ENCODE measurements at places on chromosomes 5 and 9. TPM values are rescaled to one million over a fixed set of nuclear protein-coding genes. Genes with fewer than 3 reads are reported as not detected.
A peak's percentile ranks its signal among the peaks of the same experiment; 100 is the strongest.

The SUSD3 gene
- 0.61 TPM for total RNA-seq

GRCh38 chr9:228929-229695, 14.4 kb downstream of the DOCK8 start:
- DNase-seq = no peak

DNA sequence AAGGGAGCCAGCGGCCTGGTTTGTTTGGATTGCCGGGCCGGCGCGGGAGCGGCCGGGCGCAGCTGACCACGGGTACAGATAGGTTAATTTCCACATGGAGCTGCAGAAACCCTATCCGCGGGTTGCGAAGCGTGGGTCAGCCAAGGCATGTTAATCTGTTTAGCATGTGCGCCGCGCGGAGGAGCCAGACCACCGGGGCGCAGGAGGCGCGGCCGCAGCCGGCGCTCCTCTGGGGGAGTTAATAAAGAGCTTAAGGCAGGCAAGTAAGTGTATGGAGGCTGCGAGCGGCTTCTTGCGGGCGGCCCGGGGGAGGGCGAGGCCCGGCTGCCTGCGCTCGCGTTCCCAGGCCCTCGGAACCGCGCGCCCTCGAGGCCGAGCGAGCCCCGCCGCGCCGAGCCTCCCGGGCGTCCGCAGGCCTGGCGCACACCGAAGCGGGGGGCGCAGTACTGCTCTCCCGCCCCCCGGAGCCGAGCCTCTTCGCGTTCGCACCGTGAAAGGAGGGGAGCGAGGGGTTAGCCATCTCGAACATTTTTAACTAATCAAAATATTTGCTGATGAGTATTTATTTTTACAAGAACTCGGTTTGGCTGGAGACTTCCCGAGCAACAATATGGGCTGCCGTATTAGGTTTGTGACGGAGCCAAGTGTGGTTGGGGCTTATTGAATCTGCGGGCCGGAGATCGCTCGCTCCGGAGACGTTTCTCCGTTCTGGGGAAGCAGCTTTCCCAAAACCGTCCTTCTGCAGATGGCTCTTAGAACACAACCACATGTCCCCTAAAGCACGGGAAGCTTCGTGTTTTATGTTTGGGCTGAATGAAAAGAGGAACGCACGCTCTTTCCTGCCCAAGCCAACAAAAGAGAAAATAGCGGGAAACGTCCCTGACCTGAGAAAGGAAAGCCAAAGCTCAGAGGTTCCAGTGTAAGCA, 28.8 kb downstream of the FOXD1 start:
- DNase-seq = peak; percentile 22

- DNase-seq = peak; percentile 61
Observed at GRCh38 chr9:27572918-27573633, at the start of gene C9orf72. TSS of gene C9orf72 (minus strand) at chr9:27573481. CDS start at chr9:27567120, 6,361 bp downstream.

DNA sequence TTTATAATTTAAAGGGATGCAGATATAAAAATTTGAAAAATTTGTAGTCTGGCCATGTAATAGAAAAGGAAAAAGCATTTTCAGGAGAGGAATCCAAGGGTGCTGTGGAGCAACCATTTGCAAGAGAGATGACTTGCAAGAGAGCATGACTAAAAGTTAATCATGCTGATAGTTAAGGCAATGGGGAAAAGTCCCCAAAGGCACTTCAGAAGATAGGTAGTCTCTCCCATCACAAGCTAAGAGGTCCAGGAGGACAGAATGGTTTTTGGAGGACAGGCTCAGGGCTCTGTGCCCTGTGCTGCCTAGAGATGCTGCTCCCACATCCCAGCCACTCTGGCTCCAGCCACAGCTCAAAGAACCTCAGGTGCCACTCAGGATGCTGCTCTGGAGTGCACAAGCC, 38.8 kb downstream of the DNAJB5 start:
- DNase-seq = no peak

DNA sequence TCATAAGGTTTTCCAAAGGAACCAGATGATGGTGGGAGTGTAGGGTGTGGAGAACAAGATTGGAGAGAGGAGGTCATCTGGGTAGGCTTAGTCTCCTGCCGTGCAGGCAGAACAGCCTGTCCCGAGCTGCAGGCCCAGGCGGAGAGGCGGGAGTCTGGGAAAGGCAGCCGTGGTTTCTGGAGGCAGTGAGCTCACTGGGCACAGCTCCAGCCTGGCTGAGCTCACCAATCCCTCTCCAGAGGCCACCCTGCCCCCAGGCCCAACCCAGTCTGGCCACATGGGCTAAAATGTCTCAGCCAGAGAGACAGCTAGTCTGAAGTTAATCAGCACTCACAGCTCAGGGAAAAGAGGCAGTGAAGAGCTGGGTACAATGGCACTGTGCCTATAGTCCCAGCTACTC, 12.3 kb downstream of the P4HA2 start:
- peak; percentile 88 for DNase-seq

GRCh38 chr5:150245111-150245789, 44.3 kb downstream of the CAMK2A start:
- peak; percentile 92 for DNase-seq

DNA sequence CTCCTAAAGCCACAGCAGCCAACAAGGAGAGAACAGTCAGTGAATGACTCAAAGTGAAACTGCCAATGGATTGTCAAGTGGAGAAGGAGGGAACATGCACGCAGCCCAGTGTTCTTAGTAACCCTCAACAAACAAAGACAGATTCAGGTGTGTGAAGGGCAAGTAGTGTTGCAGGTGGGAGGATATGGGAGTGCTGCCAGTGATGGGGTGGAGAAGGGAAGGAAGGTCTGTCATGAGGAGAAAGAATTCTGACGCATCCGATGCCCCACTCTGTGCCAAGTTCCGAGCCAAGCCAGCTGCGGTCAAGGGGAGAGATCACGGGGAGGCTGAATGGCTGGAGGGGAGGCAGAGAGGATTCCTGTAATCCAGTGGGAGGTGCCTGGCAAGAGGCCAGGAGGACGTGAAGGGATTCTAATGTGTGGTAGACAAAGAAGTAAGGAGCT, 56.5 kb downstream of the CAST start:
- DNase-seq = no peak

The KIF12 gene
- not detected for total RNA-seq

The SLCO6A1 gene
- total RNA-seq = not detected

GRCh38 chr9:72139226-72139625, 10.0 kb upstream of the GDA start:
- DNase-seq = no peak

The MACIR gene
- total RNA-seq = 26.6 TPM

DNA sequence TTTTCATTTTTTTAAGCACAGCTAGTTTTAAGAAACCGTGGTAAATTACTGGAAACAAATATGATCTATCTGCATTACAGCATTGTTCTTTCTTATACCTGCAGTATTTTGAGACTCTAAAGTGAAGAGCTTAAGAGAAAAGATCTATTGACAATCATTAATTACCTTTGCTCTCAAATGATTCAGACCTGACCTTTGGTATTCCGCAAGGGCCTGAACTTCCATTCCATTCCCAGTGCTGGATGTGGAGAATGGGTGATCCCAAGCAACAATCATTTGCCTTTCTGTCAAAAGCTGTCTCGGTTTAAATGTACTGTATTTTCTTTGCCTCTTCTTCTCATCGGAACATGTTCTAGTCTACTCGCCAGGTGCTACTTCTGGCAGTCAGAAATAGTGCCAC, 18.9 kb downstream of the NREP start:
- DNase-seq = no peak

DNA sequence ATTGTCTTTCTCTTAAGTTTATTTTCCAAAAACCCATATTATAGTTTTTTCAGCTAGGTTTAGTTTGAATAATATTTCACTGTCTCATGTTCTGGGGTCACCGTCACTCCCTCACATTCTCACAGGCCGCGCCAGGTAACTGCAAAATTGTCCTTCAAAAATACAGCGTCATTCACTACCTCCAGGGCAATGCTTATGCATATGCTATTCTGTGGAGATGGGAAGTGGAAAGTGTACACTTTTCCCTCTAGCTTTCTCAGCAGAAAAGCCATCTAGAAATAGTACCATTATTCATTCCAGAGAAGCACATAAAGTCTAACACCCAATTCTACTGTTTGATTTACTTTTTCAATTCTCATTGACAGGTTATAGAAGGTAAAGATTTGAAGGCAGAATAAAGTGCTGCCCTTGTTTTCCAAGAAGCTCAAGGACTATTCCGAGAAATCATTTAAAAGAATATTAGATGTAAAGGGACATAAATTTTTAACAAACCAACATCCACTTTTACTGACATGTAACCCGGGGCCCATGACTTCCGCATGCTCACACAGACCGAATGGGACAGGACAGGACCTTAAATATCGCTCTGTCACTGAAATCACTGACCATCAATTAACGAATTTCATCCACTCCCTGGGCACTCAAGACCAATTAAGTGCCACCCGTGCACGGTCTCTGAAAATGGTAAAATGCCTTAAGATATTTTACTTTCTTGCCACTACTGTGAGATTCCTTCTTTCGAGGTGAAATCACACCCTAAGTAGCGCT, 720 bp downstream of the NUDT12 start:
- peak; percentile 14 for DNase-seq

- no peak for DNase-seq
Observed at GRCh38 chr5:98128846-98129245, 644.6 kb upstream of the RGMB start.

DNA sequence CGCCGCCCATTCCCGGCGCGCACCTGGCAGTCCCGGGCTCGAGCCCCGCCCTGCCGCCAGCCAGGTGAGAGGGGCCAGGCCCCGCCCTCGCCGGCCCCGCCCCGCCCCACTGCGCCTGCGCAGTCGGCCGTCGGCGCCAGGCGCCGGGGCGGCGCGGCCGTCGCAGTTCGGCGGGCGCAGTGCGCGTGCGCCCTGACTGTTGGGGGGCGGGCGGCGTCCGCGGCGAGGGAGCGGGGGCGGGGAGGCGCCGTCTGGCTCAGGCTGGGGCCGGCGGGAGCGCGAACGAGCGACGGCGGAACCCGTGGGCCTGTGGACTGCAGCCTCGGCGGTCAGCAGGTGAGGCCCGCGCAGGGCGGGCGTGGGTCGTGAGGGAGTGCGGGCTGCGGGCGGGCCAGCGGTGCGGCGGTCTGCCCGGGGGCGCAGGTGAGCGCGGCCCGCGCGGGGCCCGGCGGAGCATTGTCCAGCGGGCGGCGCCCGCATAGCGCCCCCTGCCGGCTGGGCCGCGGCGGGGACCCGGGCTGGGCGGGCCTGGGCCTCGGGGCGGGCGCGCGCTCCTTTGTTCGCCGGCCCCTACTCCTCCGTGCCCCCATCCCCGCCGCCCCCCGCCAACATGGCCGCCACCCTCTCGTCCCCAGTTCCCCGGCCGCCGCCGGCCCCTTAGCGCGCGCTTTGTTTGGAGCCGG, at the start of gene SPIN1:
TSS of gene SPIN1 (plus strand) at position 242 of the 683 bp plus-strand sequence. CDS start 38,096 bp downstream, outside the sequence.
- peak; percentile 2 for DNase-seq

DNA sequence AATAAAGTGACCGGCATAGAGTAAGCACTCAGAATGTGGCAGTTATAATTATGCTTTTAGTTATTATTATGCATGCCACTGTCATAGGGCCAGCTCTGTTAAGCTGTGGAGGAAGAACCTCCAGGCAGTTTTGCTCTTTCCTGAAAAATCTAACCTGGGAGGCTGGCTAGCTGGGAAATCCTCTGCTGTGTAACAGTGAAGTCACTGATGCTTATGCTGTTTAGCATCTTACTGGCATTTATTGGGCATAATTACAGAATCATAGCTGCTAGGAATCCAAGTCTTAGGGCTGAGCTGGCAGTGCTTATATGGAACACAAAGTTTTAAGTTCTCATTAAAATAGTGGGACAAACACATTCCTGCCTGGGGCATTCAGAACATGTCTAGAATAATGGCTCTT, 5.5 kb upstream of the GSN start:
- DNase-seq = no peak

DNA sequence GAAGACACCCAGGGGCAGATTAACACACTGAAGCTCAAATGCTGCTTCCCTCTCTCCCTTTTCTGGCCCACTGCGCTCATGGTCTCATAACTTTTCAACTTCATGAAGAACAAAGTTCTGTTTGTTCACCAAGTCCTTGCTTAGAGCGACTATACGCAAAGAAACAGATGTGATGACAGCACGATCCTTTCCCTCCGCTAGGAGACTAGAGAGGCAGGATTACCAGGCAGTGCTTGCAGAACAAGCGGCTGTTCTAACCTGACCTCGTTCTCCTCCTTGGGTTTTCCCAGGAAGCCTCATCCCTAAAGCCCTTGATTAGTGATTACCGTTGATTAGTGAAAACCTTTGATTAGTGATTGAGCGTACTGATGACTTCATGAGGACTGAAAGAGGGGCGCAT, 649.9 kb downstream of the IRX1 start:
- no peak for DNase-seq

The CBY3 gene
- not detected for total RNA-seq

GRCh38 chr5:95915999-95916686, 45.5 kb downstream of the ELL2 start:
- DNase-seq = no peak

DNA sequence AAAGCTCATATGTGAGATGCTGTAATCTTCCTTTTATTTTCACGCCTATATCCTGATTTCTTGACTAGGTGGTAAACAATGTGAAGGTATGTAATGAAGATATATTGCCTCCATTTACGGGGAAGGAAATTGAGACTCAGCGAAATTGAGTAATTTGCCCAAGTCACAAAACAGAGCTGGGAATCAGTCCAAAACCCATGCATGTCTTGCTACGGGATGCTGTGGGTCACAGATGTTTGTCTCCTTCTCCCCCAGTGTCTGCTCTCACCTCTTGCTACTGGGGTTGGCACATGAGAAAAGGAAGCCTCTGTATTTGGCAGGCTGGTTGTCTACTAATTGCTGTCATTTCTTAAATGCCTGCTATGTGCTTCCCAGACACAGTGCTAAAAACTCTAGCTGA, 53.7 kb upstream of the TEX48 start:
- DNase-seq = no peak

The GDF9 gene
- total RNA-seq = 0.13 TPM

DNA sequence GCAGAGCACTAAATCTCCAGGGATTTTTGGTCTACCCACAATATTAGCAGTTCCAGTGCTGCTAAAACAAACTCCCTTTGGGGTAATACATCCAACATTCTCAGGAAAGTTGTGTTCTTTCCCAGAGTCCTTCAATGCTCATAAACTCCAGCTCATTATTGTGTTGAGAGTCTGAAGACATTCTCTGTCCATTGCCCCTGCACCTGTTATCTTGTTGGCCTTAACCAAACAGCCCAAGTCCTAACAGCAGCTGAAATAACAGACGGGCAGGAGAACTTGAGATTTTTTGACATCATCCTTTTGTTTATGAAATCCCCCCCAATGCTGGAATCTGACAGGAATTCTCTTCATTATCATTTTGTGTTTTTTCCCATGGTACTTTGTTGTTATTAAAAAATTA, 110.8 kb downstream of the PAPPA start:
- DNase-seq = no peak

GRCh38 chr5:73821003-73821402, 195.0 kb downstream of the ARHGEF28 start:
- no peak for DNase-seq

- no peak for DNase-seq
Observed at GRCh38 chr9:19284729-19285128, 54.2 kb downstream of the DENND4C start.

The TLR4 gene
- 7.5 TPM for total RNA-seq

The BTNL9 gene
- 28.6 TPM for total RNA-seq

- DNase-seq = no peak
Observed at GRCh38 chr9:7336356-7337065, 463.1 kb downstream of the DMAC1 start.

GRCh38 chr9:82410866-82411265, 422.3 kb downstream of the SPATA31D1 start:
- DNase-seq = no peak

The POLR3G gene
- 4.9 TPM for total RNA-seq

Measured in gastrocnemius medialis (tissue), 4 donors.